Kidney tubule cell (primary cell): ENCODE measurements at places on chromosomes 12 and 14.

DNA sequence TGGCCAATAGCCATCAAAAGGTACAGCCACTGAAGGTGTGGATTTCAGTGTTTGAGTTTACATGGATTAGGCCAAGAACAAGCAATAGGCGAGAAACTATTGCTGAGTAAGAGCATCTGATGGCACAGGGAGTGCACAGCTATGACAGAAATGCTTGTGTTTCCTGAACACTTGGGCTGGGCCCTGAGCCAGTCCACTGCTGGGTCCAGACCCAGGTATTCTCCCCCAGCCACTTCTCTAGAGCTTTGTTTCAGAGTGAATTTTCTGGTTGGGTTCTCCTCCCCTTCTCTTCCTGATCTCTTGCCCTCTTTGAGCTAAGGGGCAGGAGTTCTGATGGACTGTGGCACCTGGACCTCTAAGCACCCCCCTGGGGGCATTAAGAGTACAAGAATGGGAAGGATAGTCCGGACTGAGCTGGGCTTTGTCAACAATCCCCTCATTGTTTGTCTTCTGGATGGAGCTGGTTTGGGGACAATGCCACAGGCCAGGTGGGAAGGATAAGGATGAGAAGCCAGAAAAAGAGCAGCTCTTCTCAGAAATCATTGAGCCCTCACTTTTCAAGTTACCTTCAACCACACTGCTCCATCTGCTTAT is 8.3 kb downstream of the HOXC5 start:
- no peak for DNase-seq

- DNase-seq: no peak
Observed at GRCh38 chr14:90651271-90651804, 164.9 kb downstream of the TTC7B start.

- no peak for DNase-seq
Observed at GRCh38 chr12:92561543-92561899, 141.3 kb upstream of the PLEKHG7 start.

- DNase-seq: peak; percentile 96
Observed at GRCh38 chr14:31927348-31927832, 149.7 kb upstream of the ARHGAP5 start.

GRCh38 chr14:61894452-61895077 is 132.3 kb downstream of the SNAPC1 start:
- peak; percentile 67 for DNase-seq

- no peak for DNase-seq
Observed at GRCh38 chr12:88156075-88156654, 14.1 kb downstream of the TMTC3 start.

- no peak for DNase-seq
Observed at GRCh38 chr14:49367696-49368095, 218.5 kb downstream of the RPS29 start.
